Calu3 (cell line): ENCODE measurements at places on chromosomes 11 and 22. TPM values are rescaled to one million over a fixed set of nuclear protein-coding genes. Genes with fewer than 3 reads are reported as not detected.

- DNase-seq, result no peak
Measured at GRCh38 chr22:49357661-49358440, 469.8 kb downstream of the BRD1 start.

DNA sequence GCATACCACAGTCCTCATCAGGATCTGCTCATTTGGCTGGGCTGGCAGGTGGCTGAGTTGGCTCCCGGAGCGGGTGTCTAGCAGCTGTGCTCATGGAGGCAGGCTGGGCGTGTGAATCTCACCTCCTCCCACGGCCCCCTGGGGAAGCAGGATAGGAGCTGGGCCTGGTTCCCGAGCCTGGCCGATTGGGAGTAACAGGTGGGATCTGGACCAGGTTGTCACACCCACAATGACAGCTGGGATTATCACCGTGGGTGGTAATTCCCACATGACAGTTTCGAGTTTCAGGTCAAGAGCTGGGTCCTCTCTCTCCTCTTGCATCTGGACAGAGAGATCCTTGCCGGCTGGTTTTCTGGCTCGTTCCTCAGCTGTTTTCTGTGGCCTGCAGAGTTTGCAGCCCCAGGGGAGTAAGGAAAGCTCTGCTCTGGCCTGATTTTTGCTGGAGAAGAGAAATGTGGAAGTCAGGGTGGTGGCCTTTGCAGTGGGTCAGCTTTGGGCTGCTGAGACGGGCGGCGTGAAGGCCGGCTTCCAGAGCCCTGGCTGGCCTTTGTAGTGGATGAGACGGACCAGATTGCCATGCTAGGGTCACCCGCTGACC is 57.0 kb downstream of the BCR start:
- DNase-seq, result no peak

DNA sequence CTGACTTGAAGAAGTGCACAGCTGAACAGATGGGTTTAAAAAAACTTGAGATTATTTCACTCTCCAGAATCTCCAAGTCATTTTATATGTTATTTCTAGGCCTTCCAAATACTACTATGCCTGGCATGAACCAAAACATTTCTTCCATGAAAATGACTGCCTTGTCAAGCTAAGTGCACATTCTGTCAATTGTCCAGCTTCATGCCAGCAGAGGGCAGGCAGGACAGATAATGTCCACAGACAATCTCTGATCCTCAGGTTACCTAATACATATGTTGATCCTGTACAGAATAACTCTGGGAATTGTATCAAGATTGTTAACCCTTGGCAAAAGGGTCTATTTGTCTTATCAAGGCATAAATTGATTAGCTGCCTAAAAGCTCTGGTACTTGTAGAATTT is 229.5 kb downstream of the AASDHPPT start:
- no peak for DNase-seq

- DNase-seq, result no peak
Measured at GRCh38 chr11:78532991-78533390, 41.7 kb downstream of the NARS2 start.

- no peak for DNase-seq
Measured at GRCh38 chr11:3121931-3122774, 43.0 kb downstream of the OSBPL5 start.

- no peak for DNase-seq
Measured at GRCh38 chr11:57874981-57875380, 113.4 kb downstream of the CTNND1 start.

DNA sequence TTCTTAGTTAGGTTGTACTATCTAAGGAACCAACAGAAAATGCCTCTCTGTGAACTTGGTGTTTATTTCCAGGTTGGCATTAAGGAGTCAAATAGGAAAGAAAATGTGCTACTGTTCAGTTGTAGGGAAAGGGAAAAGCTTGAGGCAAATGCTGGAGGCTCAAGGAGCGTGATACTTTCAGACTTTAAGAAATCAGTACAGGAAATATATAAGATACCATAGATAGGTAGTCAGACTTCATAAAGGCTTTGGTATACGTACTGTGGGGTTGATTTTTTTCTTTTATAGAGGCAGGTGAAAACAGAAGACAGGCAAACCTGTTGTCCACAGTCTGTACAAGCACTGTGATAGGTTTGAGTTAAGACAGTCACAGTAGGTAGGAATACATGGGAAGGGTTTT is 30.8 kb downstream of the EP300 start:
- no peak for DNase-seq

GRCh38 chr11:101045415-101045814 is 84.2 kb downstream of the PGR start:
- DNase-seq, result no peak

- no peak for DNase-seq
Measured at GRCh38 chr11:21909145-21909544, 283.7 kb upstream of the ANO5 start.

DNA sequence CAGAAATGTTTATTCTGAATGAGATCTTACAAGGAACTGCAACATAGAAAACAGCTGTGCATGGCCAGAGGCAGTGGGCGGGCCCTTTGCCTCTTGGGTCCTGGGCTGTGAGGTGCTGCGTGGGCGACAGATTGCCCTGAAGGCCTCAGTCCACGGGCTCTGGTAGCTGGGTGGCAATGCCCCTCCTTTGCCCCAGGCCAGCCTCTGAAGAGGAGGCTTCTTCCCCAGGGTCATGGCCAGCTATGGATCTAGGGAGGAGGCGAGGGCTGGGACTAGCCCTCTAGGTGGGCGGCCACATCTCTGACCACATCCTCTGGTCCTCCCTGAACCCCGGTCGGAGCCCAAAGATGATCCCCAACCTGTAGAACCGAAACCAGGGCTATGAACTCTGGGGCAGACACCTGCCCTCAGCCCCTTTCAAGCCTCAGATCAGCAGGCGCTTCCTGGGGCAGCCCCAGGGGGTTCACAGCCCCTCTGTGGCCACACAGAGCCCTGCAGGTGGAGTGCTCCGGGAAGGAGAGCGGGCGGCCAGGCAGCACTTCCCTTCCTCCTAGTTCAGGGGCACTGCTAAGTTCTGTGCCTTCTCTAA is 6.6 kb upstream of the CDC42BPG start:
- DNase-seq, result no peak

GRCh38 chr11:7485186-7486097 is at the start of gene OLFML1:
Gene OLFML1 (plus strand): TSS chr11:7485506. CDS start chr11:7485876, 370 bp downstream.
- DNase-seq, result no peak

DNA sequence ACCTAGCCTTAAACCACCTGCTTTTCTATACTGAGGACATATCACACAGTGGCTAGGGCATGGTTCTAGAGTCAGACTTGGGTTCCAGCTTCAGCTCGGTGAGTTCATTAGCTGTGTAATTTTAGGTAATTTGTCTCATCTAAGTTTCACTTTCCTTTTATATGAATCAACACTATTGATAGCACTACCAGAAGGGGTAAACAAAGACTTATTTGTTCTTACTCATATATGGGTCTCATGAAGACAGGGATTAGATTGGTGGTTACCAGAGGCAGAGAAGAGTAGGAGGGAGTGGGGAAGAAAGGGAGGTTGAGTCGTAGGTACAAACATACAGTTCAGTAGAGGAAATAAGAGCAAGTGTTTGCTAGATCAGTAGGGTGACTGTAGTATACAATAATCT is 924.7 kb downstream of the OPCML start:
- DNase-seq, result no peak

DNA sequence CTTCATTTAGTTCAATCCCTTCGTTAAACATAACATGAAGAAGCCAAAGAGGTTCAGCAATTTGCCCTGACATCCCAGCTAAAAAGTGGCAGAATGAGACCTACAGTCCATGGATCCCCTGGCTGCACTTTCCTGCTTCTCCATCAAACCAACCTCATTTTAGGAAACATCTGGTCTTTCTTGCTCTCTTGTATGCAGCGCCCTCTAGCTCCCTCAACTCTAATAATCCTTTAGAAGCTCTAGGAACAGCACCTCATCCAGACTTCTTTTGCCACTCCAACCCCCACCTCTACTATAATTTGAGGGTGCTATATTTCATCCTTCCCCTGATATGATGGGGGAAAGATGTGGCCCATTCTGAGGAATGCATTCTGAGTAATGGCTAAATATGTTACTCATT is 7.4 kb downstream of the CNTF start:
- peak; percentile 27 for DNase-seq

- no peak for DNase-seq
Measured at GRCh38 chr11:126348806-126349582, 6.5 kb upstream of the ST3GAL4 start.

DNA sequence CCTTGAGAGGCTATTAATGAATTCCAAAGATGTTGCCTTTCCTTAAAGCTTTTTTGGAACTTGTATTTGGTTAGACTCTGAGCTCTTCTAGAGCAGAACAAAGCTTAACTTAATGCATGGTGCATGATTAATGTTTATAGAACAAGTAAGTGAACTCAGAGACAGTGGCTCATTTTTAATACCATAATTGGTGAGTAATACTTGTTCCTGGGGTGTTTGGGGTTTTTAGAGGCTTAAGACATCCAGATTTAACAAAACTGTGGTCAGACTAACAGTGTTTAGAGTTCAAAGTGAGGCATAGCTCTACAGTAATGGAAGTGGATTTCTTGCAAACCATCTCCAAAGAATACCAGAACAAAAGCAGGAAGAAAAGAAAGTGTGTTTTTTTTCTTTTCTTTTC is 73.7 kb upstream of the CTSC start:
- no peak for DNase-seq

DNA sequence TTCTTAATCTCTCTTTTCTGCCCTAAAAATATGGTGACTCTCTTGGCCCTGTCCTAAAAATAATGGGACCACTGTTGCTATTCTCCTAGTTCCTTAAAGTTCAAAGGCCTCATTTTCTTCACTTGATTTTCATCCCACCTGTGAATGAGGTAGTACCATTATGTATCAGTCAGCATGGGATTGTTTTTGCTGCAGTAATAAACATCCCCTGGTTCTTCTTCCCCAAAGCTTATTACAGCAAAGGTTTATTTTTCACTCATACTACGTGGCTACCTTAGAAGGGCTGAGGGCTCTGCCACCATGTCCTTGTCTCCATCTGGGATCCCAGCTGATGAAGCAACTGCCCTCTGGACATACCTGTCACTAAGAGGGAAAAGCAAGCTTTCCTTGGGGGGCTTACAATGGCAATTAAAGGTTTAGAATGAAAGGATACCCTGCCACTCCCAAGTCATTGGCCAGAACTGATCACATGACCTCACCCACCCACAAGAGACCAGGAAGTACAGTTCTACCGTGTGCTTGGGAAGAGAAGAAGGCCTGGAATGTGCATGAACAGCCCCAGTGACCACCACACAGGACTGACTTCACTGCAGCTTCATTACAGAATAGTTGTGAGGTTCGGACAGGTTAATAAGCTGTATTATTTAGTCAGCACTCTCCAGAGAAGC is 7.8 kb downstream of the TTC38 start:
- DNase-seq, result no peak

DNA sequence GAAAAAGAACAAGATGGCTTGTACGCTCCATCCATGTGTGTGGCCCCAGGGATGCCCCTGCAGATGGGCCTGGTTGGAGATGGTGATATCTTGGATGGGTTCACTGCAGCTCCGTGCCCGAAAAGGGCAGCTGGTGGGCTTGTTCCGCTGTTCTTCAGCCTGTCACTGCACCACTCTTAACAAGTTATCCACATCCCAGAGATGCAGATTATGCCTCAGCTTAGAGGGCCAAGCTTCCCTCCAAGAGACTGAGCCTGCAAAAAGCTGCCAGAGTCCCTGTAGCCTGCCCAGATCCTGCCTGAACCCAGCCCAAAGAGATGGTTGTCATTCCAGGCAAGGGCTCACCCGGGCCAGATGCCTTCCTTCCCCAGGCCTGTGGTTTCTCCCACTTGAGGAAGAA is 308.0 kb downstream of the OPCML start:
- DNase-seq, result no peak

DNA sequence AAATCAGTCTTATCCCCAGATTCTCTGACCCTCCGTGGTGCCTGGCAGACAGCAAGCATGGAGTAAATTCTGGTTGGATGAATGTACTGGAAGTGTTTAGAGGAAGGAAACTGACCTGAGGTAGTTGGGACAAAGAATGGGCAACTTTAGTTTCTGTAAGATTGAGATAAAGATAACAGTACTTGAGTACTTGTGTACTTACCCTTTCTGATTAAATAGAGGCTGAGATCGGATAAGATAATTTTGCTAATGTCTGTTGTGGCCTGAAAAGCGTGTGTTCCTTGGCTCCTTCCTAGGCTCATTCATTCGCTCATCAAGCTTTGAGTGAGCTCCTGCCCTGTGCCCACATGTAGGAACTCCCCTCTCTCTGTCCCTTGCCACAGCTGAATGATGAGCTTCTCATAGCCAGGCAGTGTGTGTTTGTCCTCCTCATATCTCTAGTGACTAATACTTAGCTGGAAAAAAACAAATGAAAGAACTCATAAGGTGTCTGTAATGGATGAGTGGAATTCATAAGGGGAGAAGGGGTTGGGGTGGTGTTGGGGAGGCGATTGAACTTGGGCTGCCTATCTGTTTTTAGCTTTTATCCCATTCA is 118.1 kb downstream of the DBX1 start:
- DNase-seq, result no peak

DNA sequence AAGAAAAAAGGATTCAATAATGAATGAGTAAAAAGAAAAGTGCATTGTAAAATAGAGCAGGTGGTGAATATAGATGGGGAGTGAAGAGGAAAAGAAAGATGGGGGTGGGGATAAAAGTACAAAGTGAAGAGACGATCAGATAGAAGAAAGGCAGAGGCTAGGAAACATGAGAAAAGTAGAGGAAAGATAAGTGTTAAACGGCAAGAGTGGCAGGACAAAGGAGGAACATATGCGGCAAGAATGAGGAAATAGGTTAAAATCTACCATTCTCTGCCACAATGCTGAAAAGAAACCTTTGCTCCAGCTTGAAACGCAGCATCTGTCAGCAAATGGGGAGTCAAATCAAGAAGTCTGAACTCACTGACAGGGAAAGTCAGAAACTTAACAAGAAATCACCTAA is 6.8 kb downstream of the FUT4 start:
- no peak for DNase-seq

GRCh38 chr22:31286360-31287255 is 5.7 kb downstream of the PIK3IP1 start:
- no peak for DNase-seq

DNA sequence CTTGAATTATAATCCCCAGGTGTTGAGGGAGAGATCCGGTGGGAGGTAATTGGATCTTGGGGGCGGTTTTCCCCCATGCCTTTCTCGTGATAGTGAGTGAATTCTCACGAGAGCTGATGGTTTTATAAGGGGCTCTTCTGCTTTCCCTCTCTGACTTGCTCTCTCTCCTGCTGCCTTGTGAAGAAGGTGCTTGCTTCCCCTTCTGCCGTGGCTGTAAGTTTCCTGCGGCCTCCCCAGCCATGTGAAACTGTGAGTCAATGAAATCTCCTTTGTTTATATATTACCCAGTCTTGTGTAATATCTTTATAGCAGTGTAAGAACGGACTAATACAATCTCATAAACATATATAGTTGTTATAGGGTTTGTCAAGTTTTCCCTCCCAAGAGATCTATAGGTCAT is 32.8 kb downstream of the KCNE3 start:
- DNase-seq, result no peak

IL18 gene
- total RNA-seq, result 111 and 121 TPM in 2 replicates

OTOG gene
- 0.32 TPM in 1 of 2 replicates, not detected in the other for total RNA-seq

ZNF280B gene
- total RNA-seq, result 4.0 and 4.6 TPM in 2 replicates

GLB1L2 gene
- total RNA-seq, result 15.5 and 19.0 TPM in 2 replicates

TYR gene
- total RNA-seq, result not detected in 2 replicates

TBX1 gene
- total RNA-seq, result not detected in 2 replicates
